ENCODE measurements at places on chromosomes 5 and 9.

- peak; percentile 82 for DNase-seq
These were observed 69.3 kb downstream of the SNX30 start for GRCh38 chr9:112819635-112820496.

GRCh38 chr9:113416149-113416721 lies 5.7 kb downstream of the C9orf43 start:
- no peak for DNase-seq

DNA sequence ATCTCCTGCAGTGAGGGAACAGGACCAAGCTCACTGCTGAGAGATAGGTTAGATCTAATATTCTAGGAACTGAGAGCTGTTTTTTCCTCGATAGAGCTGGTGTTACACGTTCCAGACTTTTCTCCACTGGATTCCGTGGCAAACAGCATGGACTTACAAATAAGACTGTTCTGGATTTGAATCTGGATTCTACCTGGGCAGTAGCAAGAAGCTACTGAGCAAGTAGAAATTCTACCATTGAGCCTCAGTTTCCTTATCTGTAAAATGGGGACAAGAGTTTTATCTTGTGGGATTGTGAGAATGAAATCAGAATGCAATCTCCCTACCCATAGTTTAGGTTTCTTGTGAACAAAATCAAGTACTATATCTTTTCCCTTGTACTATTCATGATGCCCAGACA lies 238.7 kb upstream of the TRIM32 start:
- DNase-seq, result no peak

DNA sequence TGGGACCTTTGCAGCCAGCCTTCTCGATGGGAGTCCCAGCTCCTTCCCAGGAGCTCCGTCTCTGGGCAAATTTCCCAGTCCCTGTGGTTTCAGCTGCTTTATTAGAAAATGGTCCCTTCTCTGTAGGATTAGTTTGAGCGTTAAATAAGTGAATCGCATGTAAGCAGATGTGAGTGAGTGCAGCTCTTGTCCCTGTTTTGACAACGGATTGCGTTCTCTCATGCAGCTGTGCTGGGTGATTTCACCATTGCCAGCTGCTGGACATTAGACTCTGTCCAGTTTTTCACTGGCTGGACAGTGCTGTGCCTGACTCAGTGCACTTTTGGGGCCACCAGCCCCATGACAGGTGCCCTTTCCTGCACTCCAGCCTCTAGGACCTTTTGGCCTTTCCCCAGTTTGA lies 11.6 kb upstream of the CEL start:
- DNase-seq, result peak; percentile 19

- DNase-seq, result no peak
These were observed 53.4 kb upstream of the SV2C start for GRCh38 chr5:76029739-76030138.

DNA sequence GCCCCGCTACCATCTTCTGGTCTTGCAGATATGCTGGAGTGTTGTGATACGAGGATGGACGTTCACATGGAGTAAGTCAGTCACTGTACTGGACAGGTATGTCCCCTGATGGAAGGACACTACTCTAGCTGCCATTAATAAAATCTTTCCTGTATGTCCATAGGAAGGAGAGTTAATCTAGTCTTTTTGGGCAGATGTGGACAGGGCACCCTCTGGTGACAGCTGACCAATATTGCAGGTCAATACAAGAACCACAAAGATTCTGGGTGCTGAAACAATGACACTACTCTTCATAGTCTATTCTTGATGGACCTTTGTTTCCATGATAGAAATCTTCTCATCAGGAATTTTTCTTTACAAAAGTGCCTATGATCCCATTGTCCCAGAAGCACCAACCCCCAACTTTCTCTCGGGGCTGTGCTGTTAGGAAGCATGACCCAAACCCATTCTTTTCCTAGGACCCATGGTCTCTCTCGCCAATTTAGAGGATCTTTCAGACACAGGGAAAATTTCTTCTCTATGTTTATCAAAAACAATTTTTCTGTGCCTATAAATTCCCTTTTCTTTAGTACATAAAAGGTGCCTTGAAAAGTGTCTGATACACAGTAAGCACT lies 376.9 kb downstream of the DTWD2 start:
- peak; percentile 44 for DNase-seq

DNA sequence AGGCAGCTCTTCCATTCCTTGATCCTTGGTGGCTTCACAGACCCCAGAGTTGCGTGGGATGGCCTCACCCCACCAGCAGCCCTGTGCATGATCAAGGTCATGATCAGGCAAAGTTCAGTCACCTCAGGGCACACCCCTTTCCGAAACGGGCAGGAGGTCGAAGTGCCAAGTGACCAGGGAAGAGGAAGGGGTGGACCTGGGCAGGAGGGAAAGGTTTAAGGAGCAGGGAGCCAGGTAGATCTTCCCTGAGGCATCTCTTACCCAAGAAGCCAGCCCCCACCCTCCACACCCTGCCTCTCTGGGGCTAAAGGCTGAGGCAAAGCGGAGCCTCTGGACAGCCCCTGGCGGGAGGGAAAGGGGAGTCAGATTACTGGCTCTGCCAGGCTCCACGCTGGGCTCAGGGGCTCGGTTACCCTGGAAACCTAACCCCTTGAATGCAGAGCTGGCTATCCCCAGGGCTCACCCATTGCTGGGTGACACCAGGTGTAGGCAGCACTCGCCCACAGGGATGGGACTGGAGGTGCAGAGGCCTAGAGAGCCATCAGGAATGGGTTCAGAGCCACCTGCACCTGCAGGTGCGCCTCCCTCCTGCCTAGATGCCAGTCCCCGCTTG lies 3.6 kb downstream of the MGAT4B start:
- DNase-seq, result no peak

GRCh38 chr5:30991462-30991861 lies 202.0 kb upstream of the CDH6 start:
- DNase-seq, result no peak

DNA sequence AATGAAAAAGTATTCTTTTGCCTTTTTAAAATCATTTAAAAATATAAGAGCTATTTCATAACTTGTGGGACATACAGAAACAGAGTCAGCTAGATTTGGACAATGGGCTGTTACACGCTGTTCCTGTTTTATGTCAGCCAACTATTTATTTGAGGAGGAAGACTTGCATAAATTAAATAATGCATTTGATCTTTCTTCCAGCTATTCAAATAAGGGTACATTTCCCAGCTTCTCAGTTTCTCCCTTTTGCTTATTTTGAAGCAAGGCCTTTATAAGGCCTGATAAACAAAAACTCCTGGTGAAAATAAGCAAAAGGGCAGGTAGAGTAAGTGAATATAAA lies 6.5 kb downstream of the STOM start:
- no peak for DNase-seq

- no peak for DNase-seq
These were observed 467.4 kb downstream of the DIRAS2 start for GRCh38 chr9:90175257-90175656.

DNA sequence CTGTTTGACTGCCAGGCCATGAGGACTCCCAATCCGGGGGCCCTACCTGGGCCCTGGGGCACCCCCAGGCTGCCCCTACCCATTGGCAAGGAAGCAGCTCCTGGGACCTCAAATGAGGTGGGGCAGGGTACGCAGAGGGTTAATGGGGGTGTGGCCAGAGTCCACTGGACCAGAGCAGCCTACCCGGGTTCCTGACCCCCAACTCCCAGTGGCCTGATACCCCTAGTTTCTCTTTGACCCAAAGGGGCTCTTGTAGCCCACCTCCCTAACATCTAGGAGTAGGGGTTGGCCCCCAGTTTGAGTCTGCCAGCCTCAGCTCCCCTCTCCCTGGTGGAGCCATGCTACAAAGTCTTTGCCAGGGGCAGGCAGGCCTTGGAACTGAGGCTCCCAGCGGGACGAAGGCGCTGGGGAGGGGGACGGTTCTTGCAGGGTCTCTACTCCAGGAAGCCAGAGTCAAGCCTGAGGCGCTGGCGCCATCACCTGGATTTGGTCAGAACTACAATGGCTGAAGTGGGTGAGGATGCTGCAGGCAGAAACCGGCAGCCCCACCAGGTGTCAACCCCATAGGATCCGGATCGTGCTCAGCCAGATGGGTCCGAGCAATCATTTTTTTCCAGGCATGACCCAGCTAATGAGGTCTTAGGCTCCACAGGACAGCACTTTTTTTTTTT lies 8.4 kb upstream of the CERCAM start:
- DNase-seq, result peak; percentile 54

DNA sequence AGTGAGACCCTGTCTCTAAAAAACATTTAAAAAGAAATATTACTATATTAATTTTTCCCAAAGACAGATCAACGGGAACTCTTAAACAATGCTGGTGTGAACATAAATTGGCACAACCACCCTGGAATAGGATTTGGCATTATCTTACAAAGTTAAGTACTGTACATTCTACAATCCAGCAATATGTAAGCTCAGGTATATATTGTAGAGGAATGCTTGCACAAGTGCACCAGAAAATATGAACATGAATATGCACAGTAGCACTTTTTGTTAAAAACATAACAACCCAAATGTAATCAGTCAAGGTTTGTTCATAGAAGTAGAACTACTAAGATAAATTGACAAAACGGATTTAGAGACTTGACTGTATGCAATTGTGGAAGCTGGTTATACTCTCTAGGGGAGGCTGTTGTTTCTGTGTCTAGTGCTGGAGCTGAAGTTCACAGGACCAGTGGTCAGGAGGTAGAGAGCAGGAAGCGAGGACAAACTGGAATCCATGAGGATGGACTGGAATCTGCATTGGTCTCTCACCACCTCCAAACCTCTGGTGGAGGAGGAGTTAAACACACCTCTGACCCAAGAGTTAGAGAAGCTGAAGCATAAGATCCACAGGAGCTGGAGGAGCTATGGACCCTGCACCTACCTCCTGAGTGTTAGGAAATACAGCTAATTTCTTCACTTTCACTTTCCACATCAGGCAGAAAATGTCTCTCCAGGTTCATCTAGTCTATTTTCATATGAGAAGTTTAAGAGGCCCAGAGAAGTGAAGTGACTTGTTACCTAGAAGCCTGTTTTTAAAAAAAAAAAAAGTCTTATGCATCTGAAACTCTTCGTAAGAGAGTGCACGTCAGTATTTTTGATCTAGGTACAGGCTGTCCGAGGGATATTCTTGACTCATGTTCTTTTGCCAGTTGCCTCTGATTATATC lies 20.3 kb upstream of the RIC1 start:
- peak; percentile 20 for DNase-seq

Data from cardiac muscle cell (in vitro differentiated cells and primary cell).